HS-5 (cell line): ENCODE measurements at places on chromosomes 6 and 20.
A peak's percentile ranks its signal among the peaks of the same experiment; 100 is the strongest.

DNA sequence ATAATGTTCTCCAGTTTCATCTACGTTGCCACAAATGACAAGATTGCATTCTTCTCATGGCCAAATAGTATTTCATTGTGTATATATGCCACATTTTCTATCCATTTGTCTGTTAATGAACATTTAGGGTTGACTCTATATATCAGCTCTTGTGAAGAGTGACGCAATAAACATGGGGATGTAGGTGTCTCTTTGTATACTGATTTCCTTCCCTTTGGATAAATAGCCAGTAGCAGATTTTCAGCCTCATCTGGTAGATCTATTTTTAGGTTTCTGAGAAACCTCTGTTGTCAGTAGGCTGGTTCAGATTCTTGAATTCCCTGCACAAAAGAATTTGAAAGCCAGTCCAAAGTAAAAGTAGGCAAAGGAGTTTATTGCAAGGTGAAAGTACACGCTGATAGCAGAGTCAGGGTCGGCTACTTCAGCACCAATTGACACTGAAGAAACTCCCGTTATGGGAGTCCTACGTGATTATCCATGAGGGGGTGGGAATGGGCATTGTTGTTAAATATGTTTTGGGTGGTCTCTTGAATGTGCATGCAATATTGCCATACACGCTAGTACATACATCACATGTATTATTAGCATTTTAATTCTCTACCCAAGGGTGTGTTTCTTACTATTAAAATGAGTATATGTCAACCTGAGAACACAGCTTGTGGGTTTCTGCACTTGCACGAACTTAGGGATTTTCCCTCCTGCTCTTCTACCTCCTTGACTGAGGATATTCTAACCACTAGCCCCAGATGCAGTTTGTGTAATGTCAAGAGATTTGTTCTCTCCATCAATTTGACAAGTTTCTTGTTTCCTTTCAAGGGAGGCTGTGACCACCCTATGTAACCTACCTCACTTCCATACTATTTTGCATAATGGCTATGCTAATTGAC is 14.4 kb upstream of the SLC17A2 start:
- DNase-seq, result no peak

DNA sequence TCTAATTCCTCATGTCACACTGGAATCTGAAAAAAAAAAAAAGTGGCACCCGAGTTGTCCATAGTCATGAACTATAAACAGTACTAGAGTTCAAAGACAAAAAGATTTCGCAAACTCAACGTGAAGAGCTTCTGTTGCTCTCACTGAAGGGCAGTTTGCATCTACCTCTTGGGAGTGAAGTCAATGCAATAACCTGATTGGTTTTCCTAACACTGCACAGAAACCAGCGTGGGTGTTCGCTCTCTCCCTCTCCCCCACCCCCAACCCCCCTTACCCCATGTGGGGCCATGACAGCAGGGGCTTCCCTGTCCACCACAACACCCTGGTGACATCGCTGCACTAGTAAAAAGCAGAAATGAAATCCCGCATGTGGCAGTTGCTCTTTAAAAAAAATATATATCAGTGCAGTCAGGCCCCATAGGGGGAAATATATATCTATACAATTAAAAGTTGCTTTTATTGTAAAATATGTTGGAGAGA is 66.9 kb downstream of the GMPR start:
- no peak for DNase-seq

- DNase-seq, result peak; percentile 78
Measured at GRCh38 chr20:48051794-48052474, 266.7 kb upstream of the SULF2 start.

GRCh38 chr6:146545581-146545980 is 1.9 kb downstream of the RAB32 start:
- peak; percentile 65 for DNase-seq

- no peak for DNase-seq
Measured at GRCh38 chr6:155333414-155333813, 19.1 kb upstream of the TFB1M start.

GRCh38 chr20:46512943-46513844 is at the start of gene ZNF334:
TSS of gene ZNF334 (minus strand) at chr20:46513559. CDS start at chr20:46512102, 1,457 bp downstream.
- DNase-seq, result no peak

- peak; percentile 44 for DNase-seq
Measured at GRCh38 chr6:118709859-118710350, 58.5 kb upstream of the CEP85L start.

- no peak for DNase-seq
Measured at GRCh38 chr6:19408331-19408730, 428.8 kb upstream of the ID4 start.

DNA sequence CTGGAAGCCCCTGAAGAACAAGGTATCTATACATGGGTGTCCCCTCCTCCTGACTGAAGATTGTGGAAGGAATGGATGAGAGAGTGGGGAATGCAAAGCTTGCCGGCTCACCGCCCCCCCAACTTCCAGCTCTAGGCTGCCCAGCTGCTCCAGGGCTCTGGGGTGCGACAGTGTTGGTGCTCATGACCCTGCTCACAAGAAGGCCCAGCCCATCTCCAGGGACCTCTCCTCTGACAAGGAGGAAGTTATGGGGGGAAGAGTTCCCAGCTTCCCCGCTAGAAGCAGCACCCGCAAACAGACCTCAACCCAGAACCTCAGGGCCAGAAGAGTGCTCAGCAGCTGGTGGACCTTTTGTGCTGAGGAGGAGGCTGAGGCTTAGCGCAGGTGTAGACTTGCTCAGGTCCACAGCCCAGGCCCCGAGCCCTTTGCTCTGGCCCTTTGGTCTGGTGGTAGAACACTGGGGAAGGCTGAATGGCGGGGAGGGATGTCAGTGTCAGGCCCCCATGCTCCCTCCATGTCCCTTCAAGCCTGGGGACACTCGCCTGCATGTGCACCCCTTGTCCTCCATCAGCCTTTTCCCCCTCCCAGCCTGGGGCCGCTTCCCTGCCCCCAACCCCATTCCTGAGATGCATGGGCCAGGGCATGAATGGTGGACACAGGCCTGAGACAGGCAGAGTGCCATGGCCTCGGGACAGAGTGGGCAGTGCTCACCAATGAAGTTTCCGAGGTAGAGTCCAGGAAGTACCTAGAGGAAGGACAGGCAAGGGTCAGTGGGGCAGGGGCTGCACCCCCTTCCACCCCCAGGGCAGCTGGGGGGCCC is 1.3 kb downstream of the DUSP15 start:
- no peak for DNase-seq
